Jurkat, Clone E6-1 (cell line): ENCODE measurements at places on chromosomes 1 and 21.

GRCh38 chr1:25256578-25256965, 9.3 kb upstream of the RSRP1 start:
- DNase-seq = no peak

- no peak for DNase-seq
Measured at GRCh38 chr1:84888753-84889152, 4.3 kb downstream of the LPAR3 start.

DNA sequence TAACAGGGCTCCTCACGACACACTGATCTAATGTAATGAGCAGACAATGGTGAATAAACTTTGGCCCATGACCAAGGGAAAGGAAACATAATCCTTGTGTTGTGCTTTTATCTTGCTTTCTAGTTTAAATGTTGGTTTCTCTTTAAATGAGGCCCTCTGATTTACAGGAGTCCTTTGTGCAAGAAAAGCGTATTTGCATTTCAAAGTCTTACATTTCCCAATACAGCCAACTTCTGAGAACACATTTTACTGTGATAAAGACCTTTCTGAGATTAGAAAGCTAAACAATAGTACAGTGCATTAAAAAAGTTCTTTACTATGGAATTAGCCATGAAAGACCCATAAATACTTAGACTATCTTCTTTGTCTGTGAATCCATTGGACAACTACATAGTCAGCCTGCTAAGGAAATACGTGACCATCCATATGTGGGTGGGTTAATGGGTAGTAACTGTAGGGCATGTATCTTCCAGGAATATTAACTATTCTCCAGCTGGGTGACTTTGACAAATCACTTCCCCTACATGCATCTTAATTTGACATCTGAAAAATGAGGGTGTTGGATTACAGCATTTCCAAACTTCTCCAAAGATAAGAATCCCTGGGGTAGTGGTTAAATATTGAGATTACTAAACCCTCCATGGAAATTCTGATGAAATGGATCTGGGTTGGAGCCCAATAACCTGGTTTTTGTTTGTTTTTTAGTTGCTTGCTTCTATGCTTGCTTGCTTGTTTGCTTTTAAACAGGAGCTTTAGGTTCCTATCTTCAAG, 50.3 kb upstream of the USP1 start:
- no peak for DNase-seq

- DNase-seq = no peak
Measured at GRCh38 chr21:21807598-21807903, 809.3 kb downstream of the NCAM2 start.

DNA sequence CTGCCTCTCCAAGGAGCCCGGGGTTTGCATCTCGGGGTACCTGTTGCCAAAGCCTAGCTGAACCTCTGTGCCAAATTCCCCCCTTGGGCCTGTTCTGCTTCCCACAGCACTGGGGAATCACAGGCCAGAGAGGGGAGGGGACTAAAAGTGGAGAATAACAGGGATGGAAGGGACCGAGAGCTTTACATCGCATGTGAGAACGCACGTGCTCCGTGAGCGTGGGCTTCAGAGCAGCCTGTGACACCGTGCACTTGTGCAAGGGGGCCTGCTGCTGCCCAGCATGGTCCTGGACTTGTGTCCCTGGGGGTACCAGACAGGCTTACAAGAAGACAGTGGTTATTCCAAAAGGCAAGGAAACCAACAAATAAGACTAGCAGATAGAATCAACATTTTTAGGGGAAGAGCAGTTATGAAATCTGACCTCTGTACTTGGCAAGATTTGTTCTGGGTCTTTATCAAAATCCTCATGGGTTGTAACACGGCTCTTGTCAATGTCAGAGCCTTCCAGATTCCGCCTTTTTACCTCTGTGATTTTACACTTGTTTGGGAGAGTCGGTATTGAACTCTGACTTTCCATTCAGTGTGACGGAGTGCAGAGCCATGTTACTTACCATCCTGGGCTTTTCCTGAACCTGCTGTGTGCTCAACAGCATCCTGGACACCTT, 36.2 kb upstream of the TNFRSF1B start:
- no peak for DNase-seq

GRCh38 chr1:225431081-225431863, 3.4 kb upstream of the LBR start:
- no peak for DNase-seq

DNA sequence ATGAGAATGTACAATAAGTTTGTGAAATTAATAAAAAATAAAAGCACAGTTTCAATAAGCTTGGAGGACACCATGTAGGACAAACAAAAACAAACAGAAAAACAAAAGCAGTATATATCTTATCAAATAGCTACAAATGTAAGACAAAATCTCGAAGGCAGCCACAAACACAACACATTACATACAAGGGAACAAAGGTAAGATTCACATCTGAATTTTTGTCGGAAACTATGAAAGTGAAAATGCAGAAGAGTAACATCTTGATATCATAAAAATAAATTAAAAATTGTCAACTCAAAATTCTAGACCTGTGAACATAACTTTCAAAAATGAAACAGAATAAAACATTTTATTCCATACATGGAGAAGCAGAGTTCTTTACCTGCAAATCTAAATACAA, 1049.5 kb upstream of the ADGRL2 start:
- DNase-seq = no peak

DNA sequence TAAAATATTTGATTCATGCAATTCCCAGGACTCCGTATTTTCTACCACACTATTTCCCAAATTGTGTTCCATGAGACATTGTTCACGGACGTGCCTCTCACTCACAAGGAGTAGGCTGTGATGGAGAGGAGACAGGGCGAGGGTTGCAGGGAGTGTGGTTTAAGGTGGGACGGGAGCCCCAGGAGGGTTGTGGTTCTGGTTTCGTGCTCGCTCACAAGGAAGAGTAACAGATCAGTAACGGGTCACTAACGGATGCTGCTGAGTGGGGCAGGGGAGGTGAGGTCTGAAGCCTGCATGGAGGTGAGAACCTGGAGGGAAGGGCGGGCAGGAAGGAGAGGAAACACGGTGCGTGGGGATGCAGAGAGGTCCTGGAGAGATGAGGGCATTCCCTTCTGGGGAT, 28.8 kb downstream of the TFF3 start:
- no peak for DNase-seq

DNA sequence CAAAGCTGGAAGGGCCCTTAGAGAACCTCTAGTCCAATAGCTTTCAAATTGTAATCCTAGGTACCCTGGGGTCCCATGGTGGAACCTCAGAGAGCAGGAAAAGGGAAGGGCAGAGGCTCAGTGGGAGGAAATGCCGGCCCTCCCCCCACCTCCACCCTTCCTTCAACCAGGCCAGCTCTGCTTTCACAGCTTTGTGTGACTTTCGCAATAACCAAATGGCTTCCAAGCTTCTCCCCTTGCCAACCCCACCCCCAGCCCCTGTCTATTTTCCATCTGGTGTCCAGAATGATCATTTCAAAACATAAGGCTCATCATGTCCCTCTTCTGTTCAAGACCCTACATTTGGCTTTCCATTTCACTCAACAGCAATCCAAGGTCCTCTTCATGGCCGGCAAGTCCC, 74.4 kb downstream of the CD58 start:
- no peak for DNase-seq

DNA sequence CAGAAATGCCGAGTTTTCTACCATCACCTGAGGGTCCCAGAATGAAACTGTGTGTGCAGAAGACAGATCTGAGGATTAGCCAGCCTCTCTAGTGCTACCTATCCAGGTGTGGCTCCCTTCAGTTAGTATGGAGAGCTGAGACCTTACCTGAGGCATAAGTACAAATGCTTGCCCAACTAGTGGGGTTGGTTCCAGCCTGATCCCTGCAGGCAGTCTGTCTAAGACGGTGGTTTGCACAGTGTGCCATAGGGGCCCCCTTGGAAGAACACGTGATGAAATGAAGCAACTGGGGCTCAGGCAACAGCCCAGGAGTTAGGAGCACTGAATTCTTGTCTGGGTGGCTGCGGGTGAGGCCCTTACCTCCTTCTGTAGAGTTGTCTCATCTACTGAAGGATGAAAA, 15.6 kb downstream of the S100A7A start:
- no peak for DNase-seq

DNA sequence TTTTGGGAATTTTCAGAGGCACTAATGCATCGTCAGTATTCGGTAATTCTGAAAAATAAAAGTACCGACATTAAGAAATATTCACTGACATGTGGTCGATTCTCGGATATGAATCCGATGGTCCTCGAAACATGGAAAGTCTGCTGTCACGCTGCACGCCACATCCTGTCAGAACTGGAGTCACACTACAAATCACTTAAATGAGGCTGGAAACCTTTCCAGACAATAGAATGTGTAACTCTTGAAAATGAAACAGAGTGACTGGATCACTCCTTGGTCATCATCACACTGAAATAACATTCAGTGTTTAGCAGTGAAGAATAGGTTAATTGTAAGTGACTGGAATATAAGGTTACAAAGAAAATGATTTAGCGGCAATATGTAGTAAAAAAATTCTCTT, 620.1 kb upstream of the ADAMTS5 start:
- DNase-seq = no peak

DNA sequence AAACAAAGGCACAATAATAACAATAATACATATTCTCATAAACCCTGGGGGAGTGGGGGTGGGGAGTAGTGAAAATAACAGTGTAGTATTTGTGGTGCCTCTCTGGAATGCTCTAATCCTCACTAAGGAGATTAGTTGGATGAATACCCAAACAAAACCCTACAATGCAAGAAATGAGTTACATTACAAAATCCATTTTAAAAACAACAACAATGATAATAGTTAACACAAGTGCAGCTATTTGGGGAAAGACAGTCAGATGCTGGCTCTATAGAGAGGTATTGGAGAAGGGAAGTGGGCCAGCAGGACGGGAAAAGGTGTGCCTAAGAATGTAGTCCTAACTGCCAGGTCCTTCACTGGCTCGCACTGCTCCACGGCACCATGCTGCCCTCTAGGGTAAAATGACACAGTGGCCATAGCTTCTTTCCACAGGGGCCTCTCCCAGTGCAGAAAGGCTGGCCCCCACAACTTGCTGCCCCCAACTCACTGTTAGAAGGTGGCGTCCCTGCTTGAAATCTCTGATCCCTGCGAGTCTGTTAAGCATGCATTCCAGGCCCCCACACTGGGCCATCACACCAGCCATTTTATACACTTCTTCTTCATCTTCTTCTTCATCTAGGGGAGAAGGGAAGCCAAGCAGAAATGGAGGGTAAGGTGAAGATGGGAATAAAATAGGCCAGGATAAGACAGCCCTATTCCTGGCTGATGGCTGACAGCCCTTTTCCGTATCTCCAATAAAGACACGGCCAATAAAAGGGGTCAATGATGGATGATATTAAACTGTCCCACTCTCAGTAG, 113.8 kb downstream of the UBR4 start:
- DNase-seq = no peak

DNA sequence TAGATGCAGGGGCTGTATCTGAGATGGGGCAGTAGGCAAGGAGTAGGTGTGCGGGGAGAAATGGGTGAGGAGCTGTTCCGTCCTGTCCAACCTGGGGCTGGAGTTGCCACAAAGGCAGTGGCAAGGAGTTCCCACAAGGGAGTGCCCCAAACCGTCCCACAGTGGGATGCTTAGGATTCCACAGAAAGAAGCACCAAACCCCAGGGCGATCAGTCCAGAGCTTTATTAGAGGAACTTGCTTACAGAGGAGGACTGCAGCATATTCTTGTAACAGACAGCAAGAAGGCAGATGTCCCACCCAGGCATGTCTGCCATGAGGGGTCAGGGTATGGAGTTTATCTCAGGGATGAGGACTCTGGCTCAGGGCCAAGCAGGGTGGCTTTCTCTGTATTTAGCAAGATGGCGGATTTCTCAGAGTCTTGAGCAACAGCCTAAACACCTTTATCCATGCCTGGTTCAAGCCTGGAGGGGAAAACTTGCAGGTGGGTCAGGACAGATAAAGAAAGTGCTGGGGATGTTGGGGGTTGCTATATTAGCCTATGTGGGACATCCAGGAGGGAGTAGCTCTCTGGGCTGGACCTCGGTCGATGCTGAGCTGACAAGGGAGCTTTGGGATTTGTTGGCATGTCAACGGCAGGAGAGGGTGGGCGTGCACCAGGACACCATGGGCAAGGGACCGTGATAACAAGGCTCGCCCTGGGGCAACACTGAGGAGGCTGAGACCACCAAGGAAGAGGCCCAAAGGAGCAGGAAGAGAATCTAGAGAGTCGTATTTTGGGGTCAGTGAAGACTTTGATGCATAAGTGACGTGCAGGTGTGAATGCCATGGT, 32.8 kb downstream of the OBSCN start:
- DNase-seq = no peak

- no peak for DNase-seq
Measured at GRCh38 chr1:245876586-245876985, 630.5 kb downstream of the SMYD3 start.

- DNase-seq = no peak
Measured at GRCh38 chr1:19213580-19213979, 3.5 kb upstream of the UBR4 start.

DNA sequence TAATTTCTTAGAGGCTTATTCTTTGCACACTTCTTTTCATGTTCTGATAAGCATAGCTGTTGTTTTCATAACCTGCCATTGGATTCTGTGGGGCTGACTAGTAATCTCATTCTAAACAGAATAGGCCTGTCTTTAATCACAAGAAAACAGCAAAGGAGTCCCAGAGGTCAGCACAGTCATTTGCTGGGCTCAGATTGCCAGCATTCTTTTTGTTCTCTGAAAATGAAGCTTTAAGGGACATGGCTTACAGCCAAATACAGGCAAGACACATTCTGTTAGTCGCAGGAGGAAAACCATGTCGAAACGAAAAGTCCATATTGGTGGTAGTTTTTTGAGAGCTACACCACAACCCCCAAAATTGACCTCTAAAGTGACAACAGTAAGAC, 75.0 kb downstream of the MRPS6 start:
- no peak for DNase-seq

- DNase-seq = no peak
Measured at GRCh38 chr1:228147151-228147693, 2.5 kb upstream of the GJC2 start.

DNA sequence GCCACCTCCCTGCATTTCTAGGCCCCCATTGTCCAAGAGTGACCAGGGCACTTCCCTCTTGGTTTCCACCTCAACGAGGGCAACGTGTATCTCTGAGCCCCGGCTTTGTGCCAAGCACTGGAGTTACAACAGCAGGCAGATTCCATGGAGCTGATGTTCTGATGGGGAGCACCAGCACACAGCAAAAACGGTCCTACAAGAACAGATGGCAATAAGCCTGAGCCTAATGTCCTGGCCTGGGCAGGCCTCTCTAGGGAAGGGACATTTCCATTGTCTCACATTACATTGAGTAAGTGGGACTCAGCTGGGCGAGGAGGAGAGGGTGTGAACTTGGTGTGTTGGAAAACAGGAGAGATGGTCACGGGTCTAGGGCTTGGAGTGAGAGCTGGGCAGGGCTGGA, 27.2 kb upstream of the NPPB start:
- no peak for DNase-seq

- DNase-seq = no peak
Measured at GRCh38 chr1:165933446-165934170, 106.2 kb downstream of the UCK2 start.
